Activated T-cell treated with anti-CD3 and anti-CD28 coated beads, Interleukin-2, amount 50 U/mL, for 48 hours (primary cell): ENCODE measurements at places on chromosomes 11 and 22.

- DNase-seq = no peak
Observed at GRCh38 chr11:34996958-34997357, 80.5 kb downstream of the PDHX start.

GRCh38 chr11:45323601-45324249, 37.6 kb upstream of the SYT13 start:
- no peak for DNase-seq

- no peak for DNase-seq
Observed at GRCh38 chr11:120044011-120044675, 93.8 kb downstream of the TRIM29 start.

GRCh38 chr11:34783816-34784317, 132.3 kb downstream of the APIP start:
- DNase-seq = no peak

- DNase-seq = no peak
Observed at GRCh38 chr11:29119707-29120618, 896.9 kb downstream of the KCNA4 start.

GRCh38 chr11:75786101-75786736, 17.6 kb downstream of the DGAT2 start:
- DNase-seq = no peak

- DNase-seq = no peak
Observed at GRCh38 chr22:39184586-39185577, 32.4 kb upstream of the CBX7 start.
